Gastrocnemius medialis (tissue), 4 donors: ENCODE measurements at places on chromosomes 5 and 9.

GRCh38 chr9:2220036-2220435 is 204.9 kb downstream of the SMARCA2 start:
- DNase-seq: no peak

- DNase-seq: no peak
These were observed 19.1 kb upstream of the GLE1 start for GRCh38 chr9:128485414-128485855.

- DNase-seq: no peak
These were observed 3.3 kb downstream of the ACSL6 start for GRCh38 chr5:132008163-132008473.

DNA sequence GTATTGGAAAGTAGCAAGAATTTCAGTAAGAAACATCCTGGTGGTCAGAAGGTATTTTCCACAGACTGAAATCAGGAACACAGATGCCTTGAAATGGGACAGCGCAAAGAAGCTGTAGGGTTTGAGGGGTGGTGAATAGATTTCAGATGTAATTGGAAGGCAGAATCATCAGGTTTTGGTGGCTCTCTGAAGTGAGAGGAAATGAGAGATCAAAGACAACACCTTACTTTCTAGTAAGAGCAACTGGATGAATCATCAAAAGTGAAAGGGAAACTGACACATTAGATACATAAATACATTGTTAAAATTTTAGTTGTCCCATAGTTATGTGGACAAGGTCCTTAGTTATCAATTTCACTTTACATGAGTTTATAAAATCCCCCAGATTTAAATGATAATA is 188.2 kb upstream of the SLC27A6 start:
- DNase-seq: no peak

GRCh38 chr5:54229041-54229780 is 81.2 kb downstream of the ARL15 start:
- peak; percentile 21 for DNase-seq

GRCh38 chr5:98227489-98227888 is 546.0 kb upstream of the RGMB start:
- no peak for DNase-seq

DNA sequence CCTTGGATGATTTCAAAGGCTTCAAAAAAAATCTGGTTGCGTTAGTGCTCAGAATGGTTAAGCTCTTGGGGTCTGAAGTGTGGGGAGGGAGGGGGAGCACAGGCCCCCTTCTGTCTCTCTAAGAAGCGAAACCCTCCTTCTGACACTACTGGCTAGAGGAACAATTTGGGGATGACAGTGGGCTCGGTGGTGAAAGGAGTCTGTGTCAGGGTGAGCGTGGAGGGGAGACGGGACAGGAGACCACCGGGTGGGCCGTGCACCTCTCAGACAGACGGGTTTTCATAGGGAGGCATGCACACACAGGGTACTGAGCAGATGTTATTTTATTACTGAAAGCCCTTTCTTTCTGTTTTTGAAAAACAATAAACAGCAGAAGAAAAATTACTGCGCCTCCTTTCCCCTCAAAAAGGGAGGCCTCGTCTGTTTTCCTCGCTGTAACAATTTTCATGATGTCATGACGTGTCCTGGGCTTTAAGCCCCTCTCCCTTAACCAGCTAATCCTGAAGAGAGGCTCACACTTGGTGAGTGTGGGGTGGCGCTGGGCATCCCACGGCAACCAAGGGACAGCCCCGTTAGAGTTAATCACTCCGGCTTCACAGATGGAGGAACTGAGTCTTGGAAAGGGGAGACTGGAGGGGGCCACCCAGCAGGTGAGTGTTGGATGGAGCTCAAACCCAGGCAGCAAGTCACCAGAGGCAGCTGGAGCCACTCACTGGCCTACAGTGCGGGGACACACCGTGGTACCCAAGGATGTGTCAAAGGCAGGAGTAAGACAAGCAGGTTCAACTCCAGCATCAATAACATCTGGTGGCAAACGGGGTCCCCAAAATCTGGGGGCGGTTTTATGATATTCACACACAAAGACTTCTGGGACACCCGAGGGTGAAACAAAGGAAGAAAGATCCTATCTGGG is 53.4 kb downstream of the PTCH1 start:
- no peak for DNase-seq

- DNase-seq: no peak
These were observed 89.5 kb downstream of the TSSK1B start for GRCh38 chr5:113344973-113345940.

DNA sequence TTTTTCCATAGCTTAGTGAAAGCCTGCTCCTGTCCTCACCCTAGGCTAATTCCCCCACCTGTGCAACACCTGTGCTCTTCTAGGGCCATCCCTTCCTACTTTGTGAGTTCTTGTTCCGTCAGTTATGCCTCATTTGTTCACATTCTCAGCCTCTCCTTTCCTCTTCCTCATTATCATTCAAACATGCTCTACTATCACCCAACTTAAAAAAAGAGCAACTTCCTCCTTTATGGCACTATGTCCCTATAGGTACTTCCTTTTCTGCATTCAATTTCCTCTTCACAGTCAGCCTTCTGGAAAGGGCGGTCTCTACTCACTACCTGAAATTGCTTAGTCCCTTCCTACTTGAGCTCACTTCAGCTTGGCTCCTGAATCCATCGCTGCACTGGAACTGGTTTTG is 111.8 kb upstream of the LHFPL2 start:
- no peak for DNase-seq

DNA sequence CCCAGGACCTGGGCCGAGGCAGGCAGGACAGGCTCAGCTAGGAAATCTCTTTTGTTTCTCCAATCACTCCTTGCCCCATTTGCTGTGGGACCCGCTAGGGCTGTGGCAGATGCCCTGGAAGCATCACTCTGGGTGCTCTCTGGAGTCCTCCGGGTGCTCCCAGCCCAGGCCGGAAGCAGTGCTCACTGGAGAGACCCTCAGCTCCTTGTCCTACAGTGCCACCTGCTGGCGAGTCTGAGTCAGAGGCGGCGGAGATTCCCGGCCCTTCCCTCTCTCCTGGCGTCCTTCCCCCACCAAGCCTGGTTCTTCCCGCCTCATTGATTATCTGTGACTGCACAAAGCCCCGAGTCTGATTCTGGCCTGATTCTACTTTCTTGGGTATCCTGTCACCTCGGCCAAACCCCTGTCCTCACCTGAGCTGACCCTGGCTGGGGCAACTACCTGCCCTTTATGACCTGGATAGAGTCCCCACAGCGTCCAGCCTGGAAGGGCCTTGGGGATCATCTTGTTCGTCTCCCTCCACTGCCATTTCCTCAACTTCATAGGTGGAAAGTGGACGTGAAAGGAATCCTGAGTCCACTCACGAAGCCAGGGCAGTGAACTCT is 7.3 kb upstream of the BARHL1 start:
- peak; percentile 10 for DNase-seq

DNA sequence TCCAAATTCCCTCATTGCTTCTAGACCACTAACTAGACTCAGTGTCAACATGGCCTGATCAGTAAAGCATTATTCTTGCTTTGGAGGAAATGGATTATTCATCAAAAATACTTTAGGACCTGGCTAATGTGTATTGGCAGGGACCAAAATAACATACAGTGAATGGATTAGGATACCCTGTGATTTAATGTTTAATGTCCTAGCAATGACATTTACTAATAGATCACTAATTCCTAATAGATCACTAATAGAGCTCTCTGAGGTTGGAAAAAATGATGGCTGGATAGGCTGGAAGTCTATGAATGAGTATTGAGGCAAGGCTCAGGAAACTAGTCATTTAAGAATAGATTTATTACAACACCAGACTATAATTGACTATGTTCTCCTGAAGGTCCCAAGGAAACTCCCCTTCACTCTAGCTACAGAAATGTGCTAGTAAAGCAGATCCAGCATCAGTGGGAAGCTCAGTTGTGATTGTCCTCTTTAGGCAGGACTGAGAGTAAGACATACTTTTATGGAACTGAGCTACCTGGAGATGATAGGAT is 46.1 kb upstream of the CHSY3 start:
- no peak for DNase-seq

DNA sequence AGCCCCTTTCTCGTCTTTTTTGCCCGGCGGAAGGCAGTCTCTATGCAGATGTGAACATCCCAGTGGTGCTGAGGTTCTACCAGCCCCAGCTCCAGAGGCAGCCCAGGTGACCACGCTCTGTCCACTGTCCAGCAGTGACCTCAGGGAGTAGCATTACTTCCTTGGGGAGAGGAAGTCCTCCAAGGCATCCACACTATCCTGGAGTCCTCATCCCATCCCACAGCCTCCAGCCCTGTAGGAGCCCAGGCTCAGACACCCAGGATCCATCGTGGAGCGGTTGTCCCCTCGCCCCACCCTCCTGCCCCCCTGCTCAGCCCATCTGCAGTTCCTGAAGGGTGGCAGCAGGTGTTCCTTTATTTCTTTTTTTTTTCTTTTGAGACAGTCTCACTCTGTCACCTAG is 294.5 kb upstream of the IRX4 start:
- DNase-seq: no peak

- no peak for DNase-seq
These were observed 88.0 kb upstream of the SLC12A2 start for GRCh38 chr5:127995556-127995955.

- no peak for DNase-seq
These were observed 2.8 kb upstream of the FAM193B start for GRCh38 chr5:177557041-177557647.

DNA sequence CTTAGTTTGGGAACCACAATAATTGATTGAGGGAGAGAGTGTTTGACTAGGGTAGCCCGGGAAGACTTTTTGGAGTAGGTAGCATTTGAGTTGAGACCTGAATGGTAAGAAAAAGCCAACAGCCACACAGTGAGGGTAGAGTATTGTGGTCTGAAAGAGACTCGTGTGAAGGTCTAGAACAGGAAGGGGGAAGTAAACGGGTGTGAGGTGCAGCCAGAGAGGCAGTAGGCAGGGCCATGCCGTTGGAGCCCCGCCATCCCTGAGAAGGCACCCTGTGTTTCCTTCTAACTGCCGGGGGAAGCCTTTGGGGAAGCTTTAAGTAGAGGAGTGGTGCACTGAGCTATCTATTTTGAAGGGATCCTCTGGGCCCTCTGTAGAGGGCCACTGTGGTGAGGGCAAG is 3.5 kb upstream of the F2RL2 start:
- DNase-seq: no peak

- DNase-seq: no peak
These were observed 68.4 kb downstream of the RCL1 start for GRCh38 chr9:4861145-4861544.

- no peak for DNase-seq
These were observed 26.9 kb downstream of the TICAM2 start for GRCh38 chr5:115575167-115576070.

- no peak for DNase-seq
These were observed 262.1 kb downstream of the GABRB2 start for GRCh38 chr5:161284445-161284844.
